ENCODE measurements at places on chromosomes 6 and 20.
A peak's percentile ranks its signal among the peaks of the same experiment; 100 is the strongest.

- DNase-seq = no peak
Observed at GRCh38 chr20:6081236-6081635, 27.4 kb upstream of the LRRN4 start.

DNA sequence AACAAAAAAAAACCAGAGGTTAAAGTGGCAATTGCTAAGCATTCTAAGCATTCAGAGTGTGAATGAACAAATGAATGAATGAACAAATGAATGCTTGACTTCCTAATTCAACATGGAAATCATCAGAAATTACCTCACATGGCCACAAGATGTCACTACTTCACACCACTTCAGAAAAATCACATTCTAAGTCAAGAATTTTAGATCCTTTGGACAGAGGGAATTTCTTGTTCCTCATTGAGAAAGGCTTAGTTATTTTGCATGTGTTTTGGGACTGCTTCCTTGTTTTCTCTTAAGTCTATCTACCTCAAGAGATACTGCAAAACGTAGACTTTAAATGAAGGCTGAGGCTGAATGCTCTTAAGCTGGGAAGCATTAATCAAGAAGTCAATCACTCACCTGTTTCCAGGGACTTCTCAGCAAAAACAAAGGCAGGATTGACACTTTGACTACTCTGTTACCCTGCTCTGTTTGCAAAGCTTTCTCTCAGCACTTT lies 120.2 kb downstream of the MBOAT1 start:
- peak; percentile 48 for DNase-seq

GRCh38 chr6:31822036-31822821 lies 5.3 kb upstream of the HSPA1B start:
- DNase-seq = peak; percentile 94

- no peak for DNase-seq
Observed at GRCh38 chr6:70398783-70399728, 14.3 kb upstream of the FAM135A start.

DNA sequence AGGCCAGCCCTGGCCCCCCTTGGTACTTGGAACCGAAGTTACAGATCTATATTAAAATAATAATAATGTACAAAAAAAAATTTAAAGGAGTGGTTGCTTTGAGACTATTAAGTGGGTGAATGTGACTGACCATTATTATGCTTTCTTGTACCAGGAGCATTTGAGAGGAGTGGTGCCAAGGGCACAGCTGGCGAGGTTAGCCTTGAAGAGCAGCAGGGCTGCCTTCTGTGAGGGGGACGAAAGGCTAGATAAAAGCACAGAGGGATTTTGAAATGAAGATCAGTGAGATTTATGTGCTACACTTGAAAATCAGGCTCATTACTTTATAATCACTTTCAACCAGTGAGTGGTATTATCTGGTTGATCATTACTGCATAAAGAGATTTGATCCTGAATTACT lies 48.6 kb downstream of the FIG4 start:
- DNase-seq = no peak

DNA sequence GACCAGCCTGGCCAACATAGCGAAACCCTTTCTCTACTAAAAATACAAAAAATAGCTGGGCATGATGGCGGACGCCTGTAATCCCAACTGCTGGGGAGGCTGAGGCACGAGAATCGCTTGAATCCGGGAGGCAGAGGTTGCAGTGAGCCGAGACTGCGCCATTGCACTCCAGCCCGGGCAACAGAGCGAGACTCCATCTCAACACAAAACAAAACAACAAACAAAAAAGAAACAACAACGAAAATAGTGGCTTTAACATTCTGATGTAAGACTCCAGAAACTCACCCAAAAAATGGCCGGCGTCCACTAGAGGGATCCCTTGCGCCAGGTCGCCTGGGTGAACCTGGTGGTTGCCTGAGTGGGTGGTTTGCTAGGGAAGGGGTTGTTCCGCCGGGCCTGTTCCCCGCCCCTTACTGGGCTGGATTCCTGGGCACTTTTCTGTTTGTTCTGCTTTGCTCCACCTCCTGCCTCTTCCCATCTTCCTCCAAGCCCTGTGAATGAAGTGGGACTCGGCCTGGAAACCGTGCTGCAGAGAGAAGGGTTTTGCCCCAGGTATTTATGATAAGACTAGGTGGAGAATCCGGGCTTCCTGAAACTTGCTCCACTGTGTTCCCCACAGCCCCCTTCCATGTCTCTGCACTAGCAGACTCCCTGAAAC lies 1.5 kb downstream of the PABPC1L start:
- DNase-seq = peak; percentile 58

DNA sequence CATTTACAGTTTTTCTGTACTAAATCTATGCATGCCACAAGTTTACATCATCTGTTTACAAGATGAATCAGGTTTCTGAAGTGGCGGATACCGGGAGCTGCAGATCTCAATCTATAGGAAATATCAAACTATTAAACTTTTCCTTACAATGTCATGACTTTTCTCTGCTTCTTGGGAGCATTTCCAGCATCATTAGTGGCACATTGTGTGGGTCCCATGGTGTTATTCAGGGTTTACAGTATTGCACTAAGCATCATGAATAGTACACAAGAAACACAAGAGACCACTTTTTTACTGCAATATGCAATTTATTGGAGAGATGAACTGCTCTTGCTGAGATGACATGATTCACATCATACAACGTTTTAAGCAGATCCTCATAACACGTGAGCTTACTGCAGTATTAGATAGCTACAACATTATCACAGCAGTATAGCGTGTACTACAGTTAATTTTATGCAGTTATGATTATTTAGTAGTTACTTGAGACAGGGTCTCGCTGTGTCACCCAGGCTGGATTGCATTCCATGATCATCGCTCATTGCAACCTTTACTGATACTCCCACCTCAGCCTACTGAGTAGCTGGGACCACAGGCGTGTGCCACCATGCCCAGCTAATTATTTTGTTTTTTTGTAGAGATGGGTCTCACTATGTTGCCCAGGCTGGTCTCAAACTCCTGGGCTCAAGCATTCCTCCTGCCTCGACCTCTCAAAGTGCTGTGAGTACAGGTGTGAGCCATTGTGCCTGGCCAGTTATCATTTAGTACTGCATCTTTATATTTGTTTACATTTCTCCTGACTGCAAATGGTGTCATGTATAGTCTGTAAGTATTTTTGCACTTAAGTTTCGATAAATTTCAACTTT lies 18.4 kb downstream of the BLTP3A start:
- DNase-seq = no peak

DNA sequence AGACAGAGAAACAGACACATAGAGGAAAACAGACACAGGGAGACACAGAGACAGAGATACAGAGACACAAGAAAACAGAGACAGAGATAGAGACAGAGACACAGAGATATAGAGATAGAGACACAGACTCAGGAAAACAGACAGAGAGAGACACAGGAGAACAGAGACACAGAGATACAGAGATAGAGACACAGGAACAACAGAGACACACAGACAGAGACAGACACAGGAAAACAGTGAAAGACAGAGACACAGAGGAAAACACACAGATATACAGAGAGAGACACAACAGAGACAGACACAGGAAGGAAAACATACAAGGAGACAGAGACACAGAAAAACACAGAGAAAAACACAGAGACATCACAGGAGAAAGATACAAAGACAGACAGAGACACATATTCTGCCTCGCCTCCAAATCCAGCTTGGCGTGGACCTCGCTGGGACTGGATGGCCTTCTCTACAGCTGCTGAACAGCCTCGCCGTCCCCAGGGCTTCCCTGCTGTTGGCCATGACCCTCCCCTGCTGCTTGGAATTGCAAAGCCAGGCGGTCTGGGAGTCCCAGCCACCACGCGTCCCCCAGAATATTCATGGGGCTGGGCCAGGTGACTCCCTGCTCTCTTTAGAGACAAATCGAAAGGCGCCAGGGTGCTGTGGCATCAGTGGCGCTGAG lies 36.8 kb downstream of the NTSR1 start:
- no peak for DNase-seq

DNA sequence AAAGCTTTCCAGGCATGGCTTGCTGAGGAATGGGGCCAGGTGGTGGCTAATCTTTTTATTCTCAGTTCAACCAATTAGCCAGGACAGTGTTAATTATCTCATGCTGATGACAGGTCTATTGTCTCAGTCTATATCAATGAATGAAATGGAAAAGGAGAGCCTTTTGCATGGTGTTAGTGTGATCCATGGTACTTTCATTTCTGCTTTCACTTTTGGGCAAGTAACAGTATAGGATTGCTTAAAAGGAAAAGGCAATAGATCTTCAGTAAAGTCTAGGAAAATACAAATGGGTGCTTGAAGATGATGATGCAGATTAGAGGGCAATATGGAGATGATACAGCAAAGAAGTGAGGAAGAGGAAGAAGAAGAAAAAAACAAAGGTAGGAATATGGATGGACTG lies 430.3 kb downstream of the TFAP2A start:
- DNase-seq = no peak

- DNase-seq = no peak
Observed at GRCh38 chr6:70118670-70119069, 184.2 kb downstream of the COL9A1 start.

Measured in RPMI8226 (cell line).